ENCODE measurements at places on chromosomes 4 and X.

DNA sequence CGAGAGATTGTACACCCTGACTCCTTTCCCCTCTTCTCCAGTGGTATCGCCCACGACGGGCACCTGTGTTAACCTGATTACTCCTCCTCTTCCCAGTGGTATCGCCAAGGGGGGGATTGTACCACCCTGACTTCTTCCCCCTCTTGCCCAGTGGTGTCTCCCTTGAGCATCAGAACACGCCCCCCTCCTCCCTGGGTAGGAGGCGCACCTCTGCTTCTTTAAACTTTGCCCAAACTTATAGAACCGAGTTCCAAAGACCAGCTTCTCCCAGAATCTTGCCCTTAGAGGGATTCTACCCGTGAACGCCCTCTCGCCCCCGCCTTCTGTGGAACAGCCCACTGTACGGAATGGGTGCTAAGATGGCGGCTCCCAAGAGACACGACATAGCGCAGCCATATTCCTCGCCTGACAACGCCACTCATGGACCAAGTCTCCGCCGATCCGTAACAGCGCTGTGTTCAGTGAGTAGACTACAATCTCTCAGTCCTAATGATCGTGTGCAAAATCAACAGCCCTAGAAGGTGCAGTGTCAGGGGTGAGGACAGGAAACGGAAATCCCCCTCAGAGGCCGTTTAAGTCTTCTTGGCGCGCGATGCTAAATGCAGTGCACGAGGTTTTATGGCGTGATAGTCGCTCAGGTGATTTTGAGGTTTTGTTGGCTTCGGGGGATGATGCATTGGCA, 4.2 kb upstream of the ZNF157 start:
- DNase-seq, result peak; percentile 52

DNA sequence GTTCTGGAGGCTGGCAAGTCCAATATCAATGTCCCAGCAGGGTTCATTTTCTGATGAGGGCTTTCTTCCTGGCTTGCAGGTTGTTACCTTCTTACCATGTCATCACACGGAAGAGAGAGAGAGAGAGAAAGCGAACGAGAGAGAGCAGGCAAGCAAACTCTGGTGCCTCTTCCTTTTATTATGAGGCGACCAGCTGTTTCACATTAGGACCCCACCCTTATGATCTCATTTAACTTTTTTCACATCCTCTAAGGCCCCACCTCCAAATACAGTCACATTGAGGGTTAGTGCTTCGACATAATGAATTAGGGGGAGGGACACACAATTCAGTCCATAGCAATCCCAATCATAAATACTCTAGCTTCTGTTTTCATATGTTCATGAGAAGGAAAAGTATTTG, 10.6 kb upstream of the GPR174 start:
- no peak for DNase-seq

DNA sequence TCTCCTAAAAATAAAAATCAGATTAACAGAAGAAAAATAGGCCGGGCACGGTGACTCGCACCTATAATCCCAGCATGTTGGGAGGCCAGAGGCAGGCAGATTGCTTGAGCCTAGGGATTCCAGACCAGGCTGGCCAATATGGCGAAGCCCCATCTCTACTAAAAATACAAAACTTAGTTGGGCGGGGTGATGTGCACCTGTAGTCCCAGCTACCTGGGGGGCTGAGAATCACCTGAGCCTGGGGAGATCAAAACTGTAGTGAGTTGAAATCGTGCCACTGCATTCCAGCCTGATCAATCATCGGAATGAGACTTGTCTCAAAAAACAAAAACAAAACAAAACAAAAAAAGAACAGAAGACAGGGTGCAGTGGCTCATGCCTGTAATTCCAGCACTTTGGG, 32.8 kb upstream of the NOCT start:
- no peak for DNase-seq

DNA sequence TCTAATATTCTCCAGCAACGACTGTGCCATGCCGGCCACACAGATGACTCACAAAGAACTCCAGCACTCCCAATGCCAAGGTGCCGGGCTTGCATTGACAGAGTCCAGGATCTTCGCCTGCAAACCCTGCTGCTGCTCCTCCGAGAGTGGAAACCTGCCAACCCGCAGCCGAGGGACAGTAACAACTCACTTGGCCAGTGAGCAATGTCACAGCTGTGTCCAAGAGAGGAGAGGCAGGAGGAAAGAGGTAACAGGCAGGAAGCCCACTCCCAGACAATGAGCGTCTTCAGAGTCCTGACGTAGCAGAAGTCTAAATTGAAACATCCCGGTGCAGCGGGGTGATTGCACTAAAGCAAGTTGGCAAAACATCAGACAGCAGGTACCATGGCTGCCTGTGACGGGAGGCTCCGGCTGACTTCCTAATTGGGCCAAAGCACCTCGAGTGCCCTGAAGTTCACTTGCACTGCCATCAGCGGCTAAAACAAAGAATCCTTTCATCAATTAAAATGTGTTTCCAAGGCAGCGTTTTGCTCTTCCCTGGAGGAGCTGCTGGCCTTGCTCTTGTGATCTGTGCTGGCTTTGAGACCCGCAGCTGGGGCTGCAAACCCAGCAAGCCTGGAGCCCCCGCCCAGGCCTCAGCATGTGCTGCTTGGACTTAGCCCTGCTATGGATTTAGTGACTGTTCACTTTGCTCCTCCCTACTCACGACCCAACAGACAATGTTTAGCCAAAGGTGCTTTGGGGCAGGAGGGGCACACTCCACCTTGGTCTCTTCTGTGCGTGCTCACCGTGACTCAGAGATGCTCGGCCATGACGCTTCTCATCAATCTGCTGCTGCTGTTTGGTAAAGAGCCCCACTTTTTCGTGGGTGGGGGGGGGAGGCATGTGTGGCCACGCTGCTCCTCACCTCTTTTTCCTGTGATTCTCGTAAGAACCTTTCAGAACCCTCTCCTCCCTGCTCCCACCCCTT, 36.5 kb downstream of the DCTD start:
- DNase-seq, result no peak

DNA sequence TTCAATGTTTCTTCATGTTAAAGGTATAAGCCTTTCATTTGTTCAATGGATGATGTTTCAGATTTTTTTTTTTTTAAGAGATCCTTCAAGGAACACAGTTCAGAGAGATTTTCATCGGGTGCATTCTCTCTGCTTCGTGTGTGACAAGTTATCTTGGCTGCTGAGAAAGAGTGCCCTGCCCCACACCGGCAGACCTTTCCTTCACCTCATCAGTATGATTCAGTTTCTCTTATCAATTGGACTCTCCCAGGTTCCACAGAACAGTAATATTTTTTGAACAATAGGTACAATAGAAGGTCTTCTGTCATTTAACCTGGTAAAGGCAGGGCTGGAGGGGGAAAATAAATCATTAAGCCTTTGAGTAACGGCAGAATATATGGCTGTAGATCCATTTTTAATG, 75.8 kb downstream of the NPNT start:
- no peak for DNase-seq

- DNase-seq, result no peak
These were observed 241.6 kb upstream of the ETNPPL start for GRCh38 chr4:109004418-109004817.

DNA sequence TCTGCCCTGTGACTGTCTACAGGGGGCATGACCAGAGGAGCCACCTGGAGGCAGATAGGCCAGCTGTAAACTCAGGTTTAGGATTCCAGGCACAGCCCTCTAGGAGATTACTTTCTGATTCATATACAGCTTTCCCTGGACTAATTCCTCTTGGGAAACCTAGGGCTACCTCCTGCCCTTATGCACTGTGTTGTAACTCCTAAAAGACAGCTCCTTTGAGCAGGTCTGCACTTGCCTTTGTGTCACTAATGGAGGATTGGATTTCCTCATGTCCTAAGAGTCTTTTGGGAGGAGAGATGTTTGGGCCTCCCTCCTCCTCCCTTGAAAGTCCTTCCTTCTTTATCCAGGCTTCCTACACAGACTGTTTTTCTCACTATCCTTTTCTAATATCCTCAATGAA, 202.0 kb downstream of the PCDH19 start:
- no peak for DNase-seq

DNA sequence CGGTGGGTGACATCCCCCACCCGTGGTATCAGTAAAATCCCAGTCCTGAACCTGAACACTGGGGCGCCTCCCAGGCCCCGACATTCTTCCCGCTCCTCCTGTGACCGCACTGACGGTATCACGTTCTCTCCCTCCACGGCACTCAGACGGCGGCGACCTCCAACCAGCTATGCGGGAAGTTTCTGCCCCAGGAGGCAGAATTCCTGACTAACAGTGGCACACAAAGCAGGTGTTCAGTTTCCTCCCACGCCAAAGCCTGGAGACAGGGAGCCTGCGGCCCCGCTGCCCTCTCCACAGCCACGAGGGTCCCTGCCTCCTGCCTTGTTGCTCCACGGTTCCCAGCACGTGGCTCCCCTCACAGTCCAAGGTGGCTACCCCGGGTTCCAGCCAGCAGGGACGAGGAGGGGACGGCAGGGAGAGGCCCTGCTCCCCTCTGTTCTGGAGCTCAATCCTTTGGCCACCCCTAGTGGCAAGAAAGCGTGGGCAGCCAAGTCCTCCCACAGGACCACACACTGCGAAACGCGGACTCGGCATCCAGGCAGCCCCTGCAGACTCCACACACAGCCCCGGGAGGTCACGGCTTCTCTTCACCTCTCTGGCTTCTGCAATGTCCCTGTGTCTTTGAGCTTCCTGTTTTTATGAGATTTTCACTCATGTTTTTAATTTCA, 15.2 kb downstream of the CTBP1 start:
- DNase-seq, result no peak

GRCh38 chrX:1283741-1284140, 15.1 kb downstream of the CSF2RA start:
- no peak for DNase-seq

DNA sequence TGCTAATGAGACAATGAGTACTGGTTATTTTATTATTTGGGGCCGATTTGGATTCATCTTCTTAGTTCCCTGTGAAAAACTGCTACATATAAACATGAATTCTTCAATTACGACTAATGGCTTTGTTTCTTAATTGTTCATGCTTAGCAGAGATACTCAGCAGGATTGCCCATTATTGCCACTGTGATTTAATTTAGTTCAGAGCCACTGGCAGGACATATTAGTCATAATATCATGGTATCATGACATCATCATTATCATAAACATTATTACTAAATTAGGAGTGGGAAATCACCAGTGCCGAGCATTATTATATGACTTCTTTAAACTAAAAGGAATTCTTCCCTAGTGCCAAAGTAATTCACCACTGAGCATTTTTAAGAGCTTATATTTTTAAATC, 201.4 kb downstream of the SPOCK3 start:
- DNase-seq, result no peak
